Upper lobe of right lung (tissue), 1 donor: ENCODE measurements at places on chromosomes 13 and 19.
A peak's percentile ranks its signal among the peaks of the same experiment; 100 is the strongest.

- DNase-seq, result no peak
Observed at GRCh38 chr13:109159650-109160309, 530.4 kb downstream of the MYO16 start.

GRCh38 chr19:17259118-17259780, 5.3 kb downstream of the USHBP1 start:
- DNase-seq, result no peak

DNA sequence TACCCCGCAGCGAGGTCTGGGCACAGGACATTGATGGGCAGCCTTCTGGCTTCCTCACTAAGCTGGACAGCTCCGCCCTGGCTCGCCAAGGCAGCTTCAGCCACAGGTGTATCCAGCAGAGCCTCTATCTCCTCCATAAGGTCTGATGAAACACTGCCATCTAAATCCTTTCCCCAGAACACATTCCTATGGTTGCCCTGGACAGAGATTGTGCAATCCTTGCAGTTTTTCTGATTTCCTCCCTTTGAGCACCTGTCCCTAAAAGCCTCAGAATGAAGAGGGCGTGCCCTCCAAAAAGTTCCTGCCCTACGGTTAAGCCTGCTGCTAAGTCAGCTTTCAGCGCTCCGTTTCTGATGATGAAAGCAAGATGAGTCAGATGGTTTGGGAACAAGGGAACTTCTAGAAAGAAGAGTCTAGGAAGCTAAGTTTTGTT, 21.0 kb downstream of the CLEC4M start:
- DNase-seq, result peak; percentile 67

DNA sequence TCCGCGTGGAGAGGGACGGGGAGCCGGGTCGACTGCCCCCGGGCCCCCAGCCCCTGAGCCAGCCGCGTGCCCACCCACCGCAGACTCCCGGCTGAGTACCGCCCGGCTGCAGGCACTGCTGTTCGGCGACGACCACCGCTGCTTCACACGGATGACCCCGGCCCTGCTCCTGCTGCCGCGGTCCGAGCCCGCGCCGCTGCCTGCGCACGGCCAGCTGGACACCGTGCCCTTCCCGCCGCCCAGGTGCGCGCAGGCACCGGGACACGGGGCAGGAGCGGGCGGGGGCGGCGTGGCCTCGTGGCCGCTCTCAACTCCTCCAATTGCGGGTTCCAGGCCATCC, 1.6 kb downstream of the AMH start:
- DNase-seq, result no peak

DNA sequence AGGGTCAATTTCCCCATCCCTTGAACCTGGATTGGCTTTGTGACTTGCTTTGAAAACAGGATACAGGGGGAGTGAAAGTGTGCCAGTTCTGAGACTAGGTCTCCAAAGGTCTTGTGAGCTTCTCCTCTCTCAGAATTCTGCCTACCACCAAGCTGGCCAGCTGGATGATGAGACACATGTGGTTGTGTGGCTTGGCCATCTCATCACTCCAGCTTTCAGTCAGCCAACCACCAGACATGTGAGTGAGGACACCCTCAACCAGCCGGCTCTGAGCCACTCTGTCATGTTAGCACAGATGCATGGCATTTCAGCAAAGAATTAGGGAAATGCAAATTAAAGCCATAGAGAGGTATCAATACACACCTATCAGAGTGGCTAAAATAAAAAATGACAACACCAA, 29.5 kb downstream of the ENOX1 start:
- no peak for DNase-seq

DNA sequence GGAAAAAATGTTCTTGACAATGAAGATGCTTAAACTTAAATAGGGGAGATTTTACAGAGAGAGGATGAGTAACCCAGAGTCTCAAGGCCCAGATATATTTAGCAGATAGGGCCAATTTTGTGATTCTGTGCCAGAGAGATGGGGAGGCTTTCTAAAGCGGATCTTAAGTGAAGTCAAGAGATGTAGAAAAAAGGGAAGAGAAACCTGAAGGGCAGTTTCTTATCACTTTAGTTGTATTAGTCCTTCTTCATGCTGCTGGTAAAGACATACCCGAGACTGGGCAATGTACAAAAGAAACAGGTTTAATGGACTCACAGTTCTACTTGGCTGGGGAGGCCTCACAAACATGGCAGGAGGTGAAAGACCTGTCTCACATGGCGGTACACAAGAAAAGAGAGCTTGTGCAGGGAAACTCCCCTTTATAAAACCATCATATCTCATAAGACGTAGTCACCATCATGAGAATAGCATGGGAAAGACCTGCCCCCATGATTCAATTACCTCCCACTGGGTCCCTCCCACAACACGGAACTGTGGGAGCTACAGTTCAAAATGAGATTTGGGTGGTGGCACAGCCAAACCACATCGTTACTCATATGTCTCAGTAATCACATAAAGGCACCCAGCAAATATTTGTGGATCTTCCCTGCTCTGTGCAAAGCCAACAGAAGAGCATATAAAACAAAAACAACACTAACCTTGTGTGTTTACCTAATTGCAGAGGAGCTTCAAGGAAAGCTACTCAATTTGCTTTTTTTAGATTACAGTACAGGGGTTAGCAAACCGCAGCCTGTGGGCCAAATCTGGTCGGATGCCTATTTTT, 102.6 kb upstream of the MYCBP2 start:
- DNase-seq, result no peak

DNA sequence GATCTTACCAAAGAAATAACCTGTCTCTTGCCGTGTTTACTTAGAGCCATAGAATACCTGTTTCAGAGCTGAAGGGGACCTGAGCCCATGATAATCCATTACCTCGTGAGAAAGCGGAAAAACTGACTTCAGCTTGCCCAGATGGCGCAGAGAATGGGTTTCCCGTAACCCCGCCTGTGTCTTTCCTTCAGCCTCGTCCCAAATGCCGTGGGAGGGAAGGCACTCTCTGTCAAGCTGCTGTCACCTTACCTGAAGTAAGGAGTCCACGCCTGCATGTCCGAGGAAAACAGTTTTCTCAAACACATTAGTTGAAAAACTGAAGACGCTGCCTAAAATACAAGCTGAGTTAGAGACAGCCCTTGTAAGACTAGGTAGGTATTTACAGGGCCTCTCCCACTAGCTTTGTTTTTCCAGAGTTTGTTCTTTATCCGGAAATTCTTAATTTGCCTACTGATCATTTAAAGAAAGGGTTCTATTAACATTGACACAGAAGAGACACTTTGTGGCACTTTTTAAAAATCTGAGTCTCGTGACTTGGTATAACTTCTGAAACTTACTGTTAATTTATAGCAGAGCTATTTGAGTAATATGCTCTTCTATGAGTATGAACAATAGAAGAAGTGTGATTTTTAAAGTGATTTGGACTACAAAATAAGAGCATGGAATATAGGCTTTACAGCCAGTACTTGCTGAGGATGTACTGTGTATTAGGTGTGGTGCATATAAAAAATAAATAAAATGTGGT, 1.3 kb upstream of the INTS6 start:
- no peak for DNase-seq

DNA sequence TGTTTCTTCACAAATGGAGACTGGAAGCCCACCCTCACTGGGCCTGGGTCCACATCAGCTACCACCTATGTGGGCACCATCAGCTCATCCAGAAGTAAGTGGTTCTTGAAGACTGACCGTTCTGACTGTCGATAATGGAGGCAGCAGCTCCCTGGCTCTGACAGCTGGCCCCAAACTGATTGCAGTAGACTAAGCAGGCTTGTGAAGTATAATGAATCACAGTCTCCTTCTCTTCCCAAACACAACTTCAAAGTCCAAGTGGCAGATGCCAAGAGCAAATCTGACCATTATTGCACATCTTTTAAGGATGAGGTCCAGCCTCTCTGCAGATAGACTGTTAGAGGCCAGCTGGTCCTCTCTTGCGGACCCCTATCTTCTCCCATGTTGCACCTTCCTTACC, 574.4 kb upstream of the KLF12 start:
- DNase-seq, result no peak

- DNase-seq, result no peak
Observed at GRCh38 chr19:9932835-9933234, 3.5 kb downstream of the OLFM2 start.

DNA sequence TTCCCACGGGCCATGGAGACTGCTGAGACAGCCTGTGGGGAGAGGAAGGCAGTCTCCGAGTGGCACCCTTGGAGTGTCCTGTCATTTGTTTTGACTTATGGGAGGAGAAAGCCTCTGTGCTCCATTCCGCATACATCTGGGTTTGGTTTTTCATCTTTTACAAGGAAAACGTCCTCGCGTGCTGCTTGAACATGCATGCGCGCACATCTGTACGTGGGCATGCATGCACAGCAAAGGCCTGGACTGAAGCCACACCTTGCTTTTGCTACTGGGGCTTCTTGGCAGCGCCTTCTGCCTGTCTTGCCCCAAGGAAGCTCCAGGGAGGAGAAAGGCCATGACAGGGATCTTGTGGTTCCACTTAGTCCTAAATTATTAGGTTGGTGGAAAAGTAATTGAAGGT, 44.0 kb downstream of the SUGP2 start:
- no peak for DNase-seq

DNA sequence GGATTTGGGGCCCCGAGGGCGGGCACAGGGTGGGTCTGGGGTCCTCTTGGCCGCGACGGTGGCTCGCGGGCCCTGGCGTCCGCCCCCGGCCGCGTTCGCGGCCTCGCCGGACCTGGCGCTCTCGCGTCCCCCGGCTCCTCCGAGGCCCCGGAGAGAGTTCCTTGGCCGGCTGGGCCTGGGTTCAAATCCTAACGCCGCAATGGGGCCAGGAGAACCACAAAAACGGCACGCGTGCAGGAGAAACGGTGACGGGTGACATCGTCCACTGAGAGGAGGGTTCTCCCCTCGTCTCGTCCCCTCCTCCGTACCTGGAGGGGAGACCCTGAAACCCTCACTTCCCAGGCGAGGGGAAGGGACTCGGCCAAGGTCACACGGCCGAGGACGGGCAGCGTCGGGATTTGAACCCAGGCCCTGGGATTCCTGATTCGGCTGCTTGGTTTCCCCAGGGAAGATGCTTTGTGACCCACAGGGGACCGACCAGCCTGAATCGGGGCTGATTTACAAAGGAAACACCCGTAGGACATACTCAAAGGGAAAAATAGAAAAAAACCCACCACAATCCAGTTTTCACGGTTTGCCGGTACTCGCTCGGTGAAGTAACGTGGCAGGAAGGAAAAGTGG, 624 bp downstream of the SAFB start:
- no peak for DNase-seq

GRCh38 chr13:113646376-113646775, 11.6 kb downstream of the ATP4B start:
- DNase-seq, result no peak

- no peak for DNase-seq
Observed at GRCh38 chr13:92317066-92317465, 909.5 kb upstream of the GPC6 start.

- no peak for DNase-seq
Observed at GRCh38 chr13:101681834-101682233, 229.4 kb downstream of the ITGBL1 start.

DNA sequence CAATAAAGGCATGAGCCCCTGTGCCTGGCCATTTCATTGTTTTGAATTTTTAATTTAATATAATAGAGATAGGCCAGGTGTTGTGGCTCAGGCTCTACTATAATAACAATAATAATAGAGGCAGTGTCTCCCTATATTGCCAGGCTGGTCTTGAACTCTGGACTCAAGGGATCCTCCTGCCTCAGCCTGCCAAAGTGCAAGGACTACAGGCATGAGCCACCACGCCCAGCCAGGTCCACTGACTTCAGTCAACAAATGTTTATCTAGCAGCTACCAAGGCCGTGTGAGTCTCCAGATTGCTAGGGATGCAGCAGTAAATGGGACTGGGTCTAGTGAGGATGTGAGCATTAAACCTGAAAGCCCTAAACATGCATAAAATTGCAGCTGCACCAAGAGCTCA, 13.8 kb upstream of the ILF3 start:
- DNase-seq, result no peak

DNA sequence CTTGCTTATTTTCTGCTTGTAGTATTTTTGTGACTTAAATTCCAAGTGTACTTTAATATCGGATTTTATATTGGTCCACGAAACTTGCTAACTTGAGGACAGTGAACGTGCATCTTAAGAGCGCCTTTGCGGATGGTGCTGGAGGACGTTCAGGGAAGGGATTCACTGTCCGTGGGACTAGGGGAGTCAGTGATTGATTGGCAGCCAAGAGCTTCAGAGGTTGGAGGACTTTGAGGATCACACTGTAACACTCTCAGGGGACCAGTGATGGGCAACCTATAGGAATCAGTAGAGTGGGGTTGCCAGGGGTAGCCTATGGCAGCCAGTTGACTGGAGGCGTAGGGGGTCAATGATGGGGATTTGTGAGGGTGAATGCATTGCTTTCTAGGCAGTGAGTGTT, 516 bp downstream of the ZNF175 start:
- no peak for DNase-seq

DNA sequence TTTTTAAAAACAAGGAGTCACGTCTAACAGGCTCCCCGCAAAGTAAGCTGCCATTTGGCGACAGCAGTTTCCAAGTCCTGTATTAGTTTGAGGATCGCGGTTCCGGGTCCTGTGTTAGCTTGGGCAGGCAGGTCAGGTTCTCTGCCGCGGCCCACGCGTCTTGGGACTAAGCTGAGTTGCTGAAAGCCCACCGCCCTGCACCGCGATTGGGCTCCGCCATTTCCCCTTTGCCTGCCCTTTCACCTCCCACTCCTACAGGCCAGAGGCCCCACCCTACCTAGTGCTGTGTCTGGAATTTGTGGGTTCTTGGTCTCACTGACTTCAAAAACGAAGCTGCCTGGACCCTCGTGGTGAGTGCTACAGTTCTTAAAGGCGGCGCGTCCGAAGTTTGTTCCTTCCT, 6.8 kb downstream of the PARP4 start:
- DNase-seq, result no peak

- DNase-seq, result no peak
Observed at GRCh38 chr19:13505761-13506470, 363 bp downstream of the CACNA1A start.

DNA sequence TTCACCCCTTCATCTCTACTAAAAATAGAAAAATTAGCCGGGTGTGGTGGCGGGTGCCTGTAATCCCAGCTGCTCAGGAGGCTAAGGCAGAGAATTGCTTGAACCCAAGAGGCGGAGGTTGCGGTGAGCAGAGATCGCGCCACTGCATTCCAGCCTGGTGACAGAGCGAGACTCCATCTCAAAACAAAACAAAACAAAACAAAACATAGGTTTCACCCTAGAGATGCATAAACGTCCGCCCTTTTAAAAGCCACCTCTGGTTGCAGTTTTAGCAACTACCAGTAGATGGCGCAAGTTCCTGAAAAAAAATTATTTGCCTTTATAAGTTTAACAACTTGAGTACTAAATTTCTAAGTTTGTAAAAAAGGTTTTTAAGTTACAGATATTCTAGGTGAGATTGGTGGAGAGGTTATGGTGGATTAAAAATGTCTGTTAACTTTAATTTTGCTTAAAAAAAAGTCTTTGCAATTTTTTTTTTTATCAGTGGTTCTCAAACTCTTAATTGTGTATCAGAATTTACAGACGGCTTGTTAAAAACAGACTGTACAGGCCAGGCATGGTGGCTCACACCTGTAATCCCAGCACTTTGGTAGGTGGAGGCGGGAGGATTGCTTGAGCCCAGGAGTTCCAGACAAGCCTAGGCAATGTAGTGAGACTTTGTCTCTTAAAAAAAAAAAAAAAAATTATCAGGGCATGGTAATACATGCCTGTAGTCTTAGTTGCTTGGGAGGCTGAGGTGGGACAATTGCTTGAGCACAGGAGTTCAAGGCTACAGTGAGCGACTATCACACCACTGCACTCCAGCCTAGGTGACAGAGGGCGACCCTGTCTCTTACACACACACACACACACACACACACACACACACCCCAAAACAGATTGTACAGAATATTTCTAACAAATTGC, 42.1 kb downstream of the NAA16 start:
- no peak for DNase-seq

GRCh38 chr19:23525276-23525852, 130.1 kb upstream of the ZNF91 start:
- no peak for DNase-seq

GRCh38 chr13:89684896-89685295, 1662.6 kb upstream of the MIR17HG start:
- no peak for DNase-seq
